ENCODE measurements at places on chromosomes 1 and 21.

DNA sequence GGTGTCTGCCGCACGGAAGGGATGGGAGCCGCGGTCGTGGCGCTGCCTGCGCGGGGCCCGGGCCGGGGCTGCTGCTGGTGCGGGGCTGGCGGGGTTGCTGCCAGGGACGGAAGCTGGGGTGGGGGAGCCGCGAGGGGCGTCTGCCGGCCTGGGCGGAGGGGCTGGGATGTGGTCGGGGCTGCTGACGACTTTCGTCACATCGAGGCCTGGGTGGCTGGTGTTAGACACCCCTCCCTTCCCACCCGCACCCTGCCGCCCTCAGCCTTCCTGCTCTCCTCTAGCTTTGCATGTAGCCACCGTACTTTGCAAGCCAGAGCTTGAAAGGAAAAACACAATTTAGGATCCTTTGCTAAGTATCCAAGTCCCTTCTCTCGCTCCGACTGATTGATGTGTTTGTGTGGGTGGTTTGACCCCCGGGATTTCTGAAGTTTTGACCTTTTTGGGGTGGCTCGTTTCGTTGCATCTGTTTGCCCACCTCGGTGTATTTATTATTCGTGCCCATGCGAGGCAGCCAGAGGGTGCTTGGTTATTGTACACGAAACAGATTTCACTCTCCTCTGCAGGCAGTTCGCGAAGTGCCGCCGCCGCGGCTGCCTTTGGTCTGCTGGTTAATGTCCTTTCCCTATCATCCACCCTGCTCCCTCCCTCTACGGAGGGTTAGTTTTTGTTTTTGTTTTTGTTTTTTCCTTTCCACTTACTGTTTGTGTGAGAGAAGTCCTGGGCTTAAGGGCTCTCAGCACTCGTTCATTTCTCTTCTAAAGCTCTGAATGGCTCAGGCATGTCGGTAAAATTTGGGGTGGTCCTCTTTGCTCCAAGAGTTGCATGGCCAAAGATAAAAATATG, 868 bp downstream of the C1orf21 start:
- no peak for DNase-seq

GRCh38 chr1:169193191-169193850, 86.8 kb downstream of the ATP1B1 start:
- no peak for DNase-seq

DNA sequence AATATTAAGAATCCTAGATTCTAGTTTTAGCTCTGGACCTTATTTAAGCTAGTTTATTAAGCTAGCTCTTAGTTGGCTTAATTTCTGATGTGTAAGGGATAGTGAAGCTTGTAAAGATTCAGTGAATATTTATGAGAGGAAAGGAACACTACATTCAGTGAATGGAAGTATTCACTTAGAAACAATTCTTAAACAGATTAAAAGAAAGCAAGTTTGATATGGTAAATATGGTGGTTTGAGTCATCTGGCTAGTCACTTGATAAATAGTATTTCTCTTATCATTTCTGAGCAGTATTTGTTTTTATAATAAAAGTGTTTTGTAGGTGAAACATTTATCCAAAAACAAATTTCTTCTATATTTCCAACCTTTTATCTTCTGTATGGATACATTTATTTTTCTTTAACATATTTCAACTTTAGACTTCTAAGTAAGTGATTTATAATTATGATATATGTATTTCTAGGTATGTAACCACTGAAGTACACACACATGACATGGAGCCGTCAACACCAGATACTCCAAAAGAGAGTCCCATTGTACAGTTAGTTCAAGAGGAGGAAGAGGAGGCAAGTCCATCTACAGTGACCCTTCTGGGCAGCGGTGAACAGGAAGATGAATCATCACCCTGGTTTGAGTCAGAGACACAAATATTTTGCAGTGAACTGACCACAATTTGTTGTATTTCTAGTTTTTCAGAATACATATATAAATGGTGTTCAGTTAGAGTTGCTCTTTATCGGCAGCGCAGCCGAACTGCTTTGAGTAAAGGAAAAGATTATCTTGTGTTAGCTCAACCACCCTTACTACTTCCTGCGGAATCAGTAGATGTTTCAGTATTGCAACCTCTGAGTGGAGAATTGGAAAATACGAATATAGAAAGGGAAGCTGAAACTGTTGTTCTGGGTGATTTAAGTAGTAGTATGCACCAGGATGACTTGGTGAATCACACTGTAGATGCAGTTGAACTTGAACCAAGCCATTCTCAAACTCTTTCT, 55.6 kb downstream of the SUCO start:
- no peak for DNase-seq

DNA sequence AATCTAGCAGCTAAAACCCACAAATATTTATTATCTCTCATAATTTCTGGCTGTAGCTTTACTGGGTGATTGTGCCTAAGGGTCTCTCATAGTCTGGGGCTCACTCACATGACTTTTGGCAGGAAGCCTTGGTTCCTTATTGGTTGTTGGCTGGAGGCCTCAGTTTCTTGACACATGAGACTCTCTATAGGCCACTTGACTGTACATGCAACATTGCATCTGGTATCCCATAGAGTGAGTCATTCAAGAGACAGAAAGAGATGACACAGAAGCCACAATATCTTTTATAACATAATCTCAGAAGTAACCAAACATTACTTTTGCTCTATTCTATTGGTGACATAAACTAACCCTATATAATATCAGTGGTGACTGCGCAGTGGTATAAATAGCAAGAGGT, 128.5 kb upstream of the HNRNPU start:
- DNase-seq = no peak

DNA sequence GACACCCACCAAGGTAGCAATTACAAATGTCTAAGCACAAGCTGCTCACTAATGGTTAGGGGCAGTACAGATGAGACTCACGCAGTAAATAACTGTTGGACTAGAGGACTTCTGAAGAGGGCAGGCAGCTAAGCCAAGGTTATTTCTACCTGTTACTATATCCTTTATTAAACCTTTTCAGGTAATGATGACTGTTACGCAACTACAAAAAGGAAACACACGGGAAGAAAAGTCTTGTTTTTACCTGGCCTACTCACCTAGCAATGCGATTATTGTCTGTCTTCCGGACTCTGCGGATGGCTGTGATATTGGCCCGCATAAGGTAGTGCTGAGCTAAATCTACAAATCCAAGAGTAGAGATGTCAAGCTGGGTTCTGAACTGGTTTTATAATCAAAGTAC, 17.8 kb upstream of the VHLL start:
- no peak for DNase-seq

DNA sequence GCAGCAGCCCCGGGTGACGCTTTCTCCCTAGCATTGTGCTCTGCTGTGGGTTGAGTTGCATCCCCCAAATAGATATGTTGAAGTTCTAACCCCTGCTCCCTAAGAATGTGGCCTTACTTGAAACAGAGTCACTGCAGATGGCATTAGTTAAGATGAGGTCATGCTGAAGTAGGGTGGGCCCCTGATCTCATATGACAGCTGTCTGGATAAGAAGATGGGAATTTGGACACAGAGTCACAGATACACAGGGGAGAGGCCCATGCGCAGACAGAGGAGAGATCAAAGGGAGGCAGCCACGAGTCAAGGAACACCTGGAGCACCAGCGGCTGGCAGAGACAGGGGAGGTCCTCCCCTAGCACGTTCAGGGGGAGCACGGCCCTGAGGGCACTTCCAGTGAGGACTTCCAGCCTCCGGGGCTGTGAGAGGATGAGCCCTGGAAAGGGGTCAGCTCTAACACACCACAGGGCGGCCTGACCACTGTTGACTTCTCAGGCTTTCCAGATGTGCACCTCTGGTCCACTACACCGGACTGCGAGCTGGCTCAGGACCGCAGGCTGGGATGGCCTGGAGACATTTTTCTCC, 46.4 kb downstream of the ABCG1 start:
- no peak for DNase-seq
